ENCODE measurements at places on chromosomes 16 and 17.
A peak's percentile ranks its signal among the peaks of the same experiment; 100 is the strongest.

DNA sequence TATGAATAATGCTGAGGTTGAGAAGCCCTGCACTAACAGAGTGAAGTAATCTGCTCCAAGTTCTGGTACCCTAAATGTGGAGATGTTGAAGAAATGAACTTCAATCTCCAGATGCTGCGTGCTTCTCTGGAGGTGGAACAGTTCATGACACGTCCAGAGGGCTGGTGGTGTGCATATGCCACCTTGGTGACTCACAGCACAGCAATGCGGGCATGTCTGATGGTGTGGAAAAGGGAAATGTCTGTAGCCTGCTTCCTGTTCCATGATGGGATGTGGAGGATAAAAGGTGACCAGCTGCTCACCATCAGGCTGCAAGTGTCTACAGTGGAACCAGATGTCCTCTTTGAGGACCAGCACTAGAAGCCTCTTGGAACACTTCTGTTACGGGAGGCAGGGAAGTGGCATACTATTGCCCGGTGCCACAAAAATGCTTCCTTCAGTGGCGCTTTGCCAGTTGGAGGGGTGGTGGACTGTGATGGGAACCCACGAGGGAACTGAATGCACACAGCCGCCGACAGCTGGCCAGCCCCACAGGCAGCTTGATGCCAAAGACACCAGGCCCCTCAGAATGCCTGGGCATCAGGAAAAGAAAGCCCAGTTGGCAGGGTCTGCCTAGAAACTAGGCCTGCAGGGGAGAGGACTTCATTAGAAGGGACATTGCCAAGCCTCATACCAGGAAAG is 19.9 kb downstream of the SNX11 start:
- DNase-seq, result peak; percentile 91

DNA sequence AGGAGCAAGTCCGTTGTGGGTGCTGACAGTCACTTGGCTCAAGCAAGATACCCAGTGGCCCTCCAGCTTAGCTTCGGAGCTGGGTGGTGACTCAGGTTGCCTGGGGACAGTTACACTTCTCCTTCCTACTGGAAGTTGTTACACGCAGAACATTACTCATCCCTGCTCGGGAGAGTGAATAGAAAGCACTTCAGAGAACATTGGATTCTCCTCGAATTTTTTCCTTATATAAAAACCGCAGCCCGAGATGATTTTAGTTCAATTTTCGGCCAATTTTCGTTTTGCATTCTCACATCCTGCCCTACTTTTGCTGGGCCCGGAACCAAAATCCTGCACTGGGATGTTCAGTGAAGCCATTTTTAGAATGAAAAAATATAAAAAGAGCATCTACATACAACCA is 99.7 kb downstream of the ELAC2 start:
- DNase-seq, result no peak

- no peak for DNase-seq
Observed at GRCh38 chr16:8110572-8111514, 479.5 kb downstream of the TMEM114 start.

- no peak for DNase-seq
Observed at GRCh38 chr16:51577621-51578303, 426.7 kb upstream of the SALL1 start.

DNA sequence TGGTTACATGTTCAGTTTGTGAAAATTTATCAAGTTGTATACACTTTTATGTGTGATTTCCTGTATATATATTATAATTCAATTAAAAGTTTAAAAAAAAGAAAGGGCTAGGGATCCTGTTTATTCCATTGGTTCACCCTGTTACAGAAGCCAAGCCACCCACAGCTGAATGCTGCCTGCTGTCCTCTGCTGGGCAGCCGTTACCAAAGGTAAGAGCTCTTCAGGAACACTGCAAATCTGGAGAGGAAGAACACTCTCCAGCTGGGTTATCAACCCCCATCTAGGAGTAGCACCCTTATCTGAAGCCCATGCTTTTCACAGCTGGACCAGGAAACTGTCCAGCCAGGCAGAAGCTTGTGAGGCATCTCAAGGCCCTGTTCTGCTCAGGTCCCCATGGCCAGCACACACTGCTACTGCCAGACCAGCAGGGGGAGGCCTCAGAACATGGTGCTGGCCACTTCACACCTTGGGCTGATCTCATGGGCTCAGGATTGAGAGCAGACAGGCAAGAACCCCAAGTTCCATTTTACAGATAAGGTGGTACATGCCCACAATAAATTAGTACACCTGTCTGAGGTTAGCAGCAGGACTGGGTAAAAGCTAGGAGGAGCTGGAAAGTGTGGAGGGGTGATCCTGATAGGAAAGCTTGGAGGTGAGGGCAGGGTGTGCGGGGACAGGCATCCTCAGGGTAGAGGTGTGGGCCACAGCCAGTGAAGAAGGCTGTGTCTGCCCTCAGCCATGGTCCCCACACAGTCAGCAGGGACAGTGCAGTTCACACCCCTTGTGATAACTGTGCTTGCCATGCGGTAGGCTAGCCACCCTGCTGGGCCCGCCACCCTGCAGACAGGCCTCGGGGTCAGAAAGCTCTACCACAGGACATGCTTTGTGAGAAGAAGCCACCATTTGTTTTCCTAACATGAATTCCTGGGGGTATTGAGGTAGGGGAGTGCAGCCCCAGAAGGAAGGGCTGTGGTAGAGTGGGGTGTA is 54.3 kb upstream of the SREBF1 start:
- DNase-seq, result peak; percentile 76
